ENCODE measurements at places on chromosomes 6 and 20. TPM values are rescaled to one million over a fixed set of nuclear protein-coding genes. Genes with fewer than 3 reads are reported as not detected.
A peak's percentile ranks its signal among the peaks of the same experiment; 100 is the strongest.

PNLDC1 gene
- 0.17 TPM for total RNA-seq

MMP24 gene
- total RNA-seq: not detected

MYO6 gene
- total RNA-seq: 0.65 TPM

ULBP3 gene
- total RNA-seq: 1.1 TPM

NSFL1C gene
- 64.8 TPM for total RNA-seq

RSPO4 gene
- total RNA-seq: 0.10 TPM

IYD gene
- not detected for total RNA-seq

DNA sequence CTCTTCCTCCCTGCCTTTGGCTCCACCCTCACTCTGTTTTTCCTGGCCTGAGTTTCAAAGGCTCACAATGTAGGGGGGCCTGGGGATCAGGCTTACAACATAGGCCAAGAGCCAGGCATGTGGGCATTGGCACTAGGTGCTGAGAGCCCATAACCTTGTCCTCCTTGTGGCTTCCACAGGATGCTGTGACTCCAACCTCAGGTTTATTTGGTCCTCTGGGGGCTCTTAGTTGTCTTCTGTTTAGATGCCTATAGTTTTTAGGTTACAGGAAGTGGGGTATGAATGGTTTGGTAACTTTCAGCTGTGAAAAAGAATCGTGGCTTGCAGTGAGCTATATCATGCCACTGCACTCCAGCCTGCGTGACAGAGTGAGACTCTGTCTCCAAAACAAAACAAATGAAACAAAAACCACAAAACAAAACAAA is 25.6 kb downstream of the MMP24 start:
- peak overlapping the region; percentile 37 for H3K4me3 ChIP-seq
- no peaks in the 10 kb centered on the region for H3K27me3 ChIP-seq
- H3K27ac ChIP-seq: peak overlapping the region; percentile 97
- DNase-seq: peak; percentile 68
- H3K36me3 ChIP-seq: peaks cover 6% of the 10 kb centered on the region
- peaks cover 34% of the 10 kb centered on the region for H3K4me1 ChIP-seq

GRCh38 chr6:130838951-130839350 is 11.7 kb downstream of the SMLR1 start:
- peaks cover 2% of the 10 kb centered on the region for H3K4me1 ChIP-seq
- no peak overlapping the region for H3K27ac ChIP-seq
- no peak overlapping the region for H3K4me3 ChIP-seq
- H3K27me3 ChIP-seq: no peaks in the 10 kb centered on the region

DNA sequence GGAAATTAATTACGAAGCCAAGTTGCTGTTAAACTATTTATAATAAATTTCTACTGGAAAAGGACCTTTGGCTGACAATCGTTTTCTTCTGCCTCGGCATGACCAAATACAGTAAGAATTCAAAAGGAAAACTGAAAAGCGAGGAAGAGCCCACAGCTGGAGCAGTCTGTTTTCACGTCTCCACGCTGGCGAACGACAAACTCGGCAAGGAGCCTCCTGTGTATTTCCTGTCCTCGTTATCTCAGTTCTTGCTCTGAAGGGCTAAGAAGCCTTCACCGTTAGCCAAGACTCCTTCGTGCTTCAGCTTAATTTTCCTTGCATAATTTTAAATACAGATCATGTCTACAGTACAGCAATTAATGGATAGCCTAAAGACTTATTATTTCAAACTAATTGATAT is 214.3 kb upstream of the PLCB4 start:
- no peak for DNase-seq
- H3K4me3 ChIP-seq: no peak overlapping the region
- no peaks in the 10 kb centered on the region for H3K27me3 ChIP-seq
- H3K4me1 ChIP-seq: no peaks in the 10 kb centered on the region
- no peaks in the 10 kb centered on the region for H3K36me3 ChIP-seq

DNA sequence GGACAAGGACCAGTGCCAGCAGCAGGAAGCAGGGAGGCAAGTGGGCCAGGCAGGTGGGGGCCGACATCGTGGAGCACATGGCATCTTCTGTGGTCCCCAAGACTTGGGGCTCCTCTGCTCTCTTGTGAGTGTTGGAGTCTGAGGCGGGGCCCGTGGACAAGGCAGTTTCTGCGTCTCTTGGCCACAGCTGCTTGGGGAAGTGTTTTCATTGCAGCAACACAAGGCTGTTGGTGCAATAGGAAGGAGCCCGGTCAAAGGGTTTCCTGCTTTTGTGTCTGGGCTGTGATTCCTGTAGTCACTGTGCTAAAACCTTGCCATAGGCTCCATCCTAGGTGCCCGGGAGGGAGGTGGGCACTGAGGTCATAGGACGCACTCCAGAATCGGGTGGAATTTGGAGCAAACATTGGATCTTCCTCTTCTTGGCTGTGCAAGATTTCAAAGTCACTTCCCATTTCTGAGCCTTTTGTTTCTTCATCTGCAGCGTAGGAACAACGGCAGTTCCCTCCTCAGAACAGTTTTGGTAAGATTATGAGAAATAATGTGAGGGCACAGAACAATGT is at the start of gene SIRPB2:
Gene SIRPB2 (minus strand): TSS at position 140 of the 560 bp plus-strand sequence. CDS start 61 bp downstream, at position 79.
- H3K4me3 ChIP-seq: no peak within 1 kb of the TSS
- H3K36me3 ChIP-seq: no peaks in the 10 kb centered on the region
- no peak within 1 kb of the TSS for H3K27ac ChIP-seq
- peaks cover 23% of the 10 kb centered on the region for H3K4me1 ChIP-seq
- no peak for DNase-seq
- H3K27me3 ChIP-seq: peaks cover 42% of the 10 kb centered on the region

GRCh38 chr6:15477746-15478145 is 185.1 kb downstream of the DTNBP1 start:
- no peaks in the 10 kb centered on the region for H3K27me3 ChIP-seq
- H3K27ac ChIP-seq: no peak overlapping the region
- H3K36me3 ChIP-seq: peaks cover 38% of the 10 kb centered on the region

- no peaks in the 10 kb centered on the region for H3K36me3 ChIP-seq
- no peak overlapping the region for H3K27ac ChIP-seq
- H3K4me3 ChIP-seq: no peak overlapping the region
- no peak for DNase-seq
Observed at GRCh38 chr20:43238833-43239232, 49.1 kb upstream of the PTPRT start.

DNA sequence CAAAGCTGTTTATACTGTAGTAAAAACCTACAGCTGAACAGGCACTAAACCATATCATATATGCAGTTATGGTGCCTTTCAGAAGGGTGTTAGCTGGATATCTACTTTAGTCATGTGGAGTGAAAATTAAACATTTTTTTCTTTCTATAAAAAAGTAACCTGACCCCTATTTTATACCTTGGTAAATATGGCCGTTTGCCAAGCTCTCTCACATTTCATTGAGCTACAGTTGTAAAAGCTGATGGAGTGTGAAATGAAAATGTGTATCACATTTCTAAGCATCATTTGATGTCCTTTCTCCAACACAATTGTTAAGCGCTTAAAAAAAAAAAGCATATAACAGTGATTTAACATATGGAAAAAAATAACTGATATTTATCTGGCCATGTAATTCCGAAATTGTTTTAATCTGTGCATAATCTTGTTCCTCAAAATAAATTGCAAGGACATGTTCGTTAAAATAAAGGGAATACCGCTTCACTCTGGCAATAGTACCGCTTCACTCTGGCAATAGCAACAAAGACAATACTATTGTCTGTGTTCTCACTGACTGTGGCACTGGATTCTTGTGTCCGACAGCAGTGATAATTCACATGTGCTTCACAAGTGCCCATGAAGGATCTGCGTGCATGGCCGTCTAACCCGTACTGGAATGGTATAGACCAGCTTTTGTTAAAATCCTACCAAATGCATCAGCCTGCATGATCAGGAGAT is 391.8 kb upstream of the SOX4 start:
- H3K27me3 ChIP-seq: no peaks in the 10 kb centered on the region
- no peak overlapping the region for H3K4me3 ChIP-seq
- peaks cover 4% of the 10 kb centered on the region for H3K4me1 ChIP-seq
- peaks cover 16% of the 10 kb centered on the region for H3K36me3 ChIP-seq
- no peak for DNase-seq

GRCh38 chr6:106630366-106630765 is 988 bp downstream of the QRSL1 start:
- no peaks in the 10 kb centered on the region for H3K27me3 ChIP-seq
- peaks cover 37% of the 10 kb centered on the region for H3K4me1 ChIP-seq
- H3K27ac ChIP-seq: peak overlapping the region; percentile 95
- H3K4me3 ChIP-seq: peak overlapping the region; percentile 87
- H3K36me3 ChIP-seq: peaks cover 7% of the 10 kb centered on the region

DNA sequence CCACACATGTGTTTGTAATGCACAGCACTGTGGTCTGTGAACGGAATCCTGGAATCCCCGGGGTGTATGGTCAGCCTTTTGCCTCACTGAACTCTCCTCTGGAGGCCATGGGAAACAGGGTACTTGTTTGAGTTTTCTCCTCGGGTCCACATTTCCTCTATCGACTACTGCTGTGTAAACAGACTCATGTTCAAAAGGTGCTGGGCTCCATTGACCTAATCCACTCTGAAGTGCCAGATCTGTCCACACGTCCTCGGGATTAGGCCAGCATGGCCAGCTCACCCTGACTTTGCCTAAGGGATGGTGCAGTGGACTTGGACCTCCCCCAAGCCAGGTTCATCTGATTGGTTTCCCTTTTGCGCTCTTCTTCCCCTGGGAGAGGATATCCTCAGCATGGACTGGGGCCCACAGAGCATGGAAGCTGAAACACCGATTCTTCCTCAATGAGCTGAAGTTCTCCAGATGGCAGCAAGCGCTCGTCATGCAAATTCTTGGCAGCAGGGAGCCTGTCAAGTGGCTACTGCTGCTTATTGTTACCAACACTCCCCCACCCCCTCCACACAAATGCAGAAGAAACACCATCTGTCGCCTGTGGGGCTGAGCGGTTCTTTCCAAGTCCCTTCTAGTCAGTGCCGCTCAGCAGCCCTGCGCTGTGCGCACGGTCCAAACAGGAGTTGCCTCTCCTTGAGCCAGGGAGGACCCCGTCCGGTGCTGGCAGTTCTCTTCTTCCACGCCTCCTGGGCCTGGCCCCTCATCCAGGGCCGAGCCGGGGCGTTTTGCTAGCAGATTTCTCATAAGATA is 292.6 kb upstream of the MARCKS start:
- no peak for DNase-seq
- no peaks in the 10 kb centered on the region for H3K27me3 ChIP-seq
- H3K27ac ChIP-seq: no peak overlapping the region
- no peaks in the 10 kb centered on the region for H3K36me3 ChIP-seq
- no peak overlapping the region for H3K4me3 ChIP-seq

GRCh38 chr6:33975661-33976436 is 170.0 kb downstream of the GRM4 start:
- no peaks in the 10 kb centered on the region for H3K36me3 ChIP-seq
- H3K4me1 ChIP-seq: peaks cover 2% of the 10 kb centered on the region
- no peak overlapping the region for H3K4me3 ChIP-seq
- no peak for DNase-seq
- H3K27me3 ChIP-seq: peaks cover 37% of the 10 kb centered on the region

DNA sequence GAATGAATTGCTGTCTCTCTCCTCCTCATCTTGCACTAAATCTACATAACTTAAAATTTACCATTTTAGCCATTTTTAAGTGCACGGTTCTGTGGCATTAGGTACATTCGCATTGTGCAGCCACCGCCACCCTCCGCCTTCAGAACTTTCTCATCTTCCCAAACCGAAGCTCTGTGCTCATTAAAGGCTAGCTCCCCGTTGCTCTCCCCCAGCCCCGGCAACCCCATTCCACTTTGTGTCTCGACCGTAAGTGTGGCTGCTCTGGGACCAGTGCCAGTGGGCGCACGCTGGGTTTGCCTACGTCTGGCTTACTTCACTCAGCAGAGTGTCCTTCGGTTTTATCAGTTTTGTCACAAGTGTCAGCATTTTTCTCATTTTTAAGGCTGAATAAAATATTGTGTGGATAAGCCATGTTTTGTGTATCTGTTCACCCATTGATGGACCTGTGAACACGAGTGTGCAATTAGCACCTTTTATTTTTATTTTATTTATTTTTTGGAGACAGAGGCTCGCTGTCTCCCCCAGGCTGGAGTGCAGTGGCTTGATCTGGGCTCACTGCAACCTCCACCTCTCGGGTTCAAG is 16.8 kb downstream of the SLC17A9 start:
- peaks cover 26% of the 10 kb centered on the region for H3K27me3 ChIP-seq
- DNase-seq: no peak
- H3K4me1 ChIP-seq: peaks cover 13% of the 10 kb centered on the region
- H3K27ac ChIP-seq: no peak overlapping the region

DNA sequence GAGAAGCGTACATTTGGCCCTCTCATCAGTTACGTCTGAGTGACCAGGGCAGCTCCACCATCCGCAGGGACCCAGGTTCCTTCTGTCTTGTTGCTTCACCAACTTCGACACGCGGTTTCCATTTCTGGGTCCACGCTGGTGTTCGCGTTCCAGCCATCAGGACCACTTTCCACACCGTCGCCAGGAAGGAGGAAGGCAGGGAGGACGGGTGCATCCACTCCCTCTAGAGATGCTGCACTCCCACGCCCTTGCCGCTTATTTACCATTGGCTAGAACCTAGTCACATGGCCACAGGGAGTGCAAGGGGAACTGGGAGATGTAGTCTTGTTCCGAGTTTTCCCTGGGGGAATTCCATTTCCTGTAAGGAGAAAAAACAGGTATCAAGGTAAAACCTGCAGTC is 33.2 kb upstream of the SNX9 start:
- DNase-seq: no peak
- H3K4me3 ChIP-seq: no peak overlapping the region

DNA sequence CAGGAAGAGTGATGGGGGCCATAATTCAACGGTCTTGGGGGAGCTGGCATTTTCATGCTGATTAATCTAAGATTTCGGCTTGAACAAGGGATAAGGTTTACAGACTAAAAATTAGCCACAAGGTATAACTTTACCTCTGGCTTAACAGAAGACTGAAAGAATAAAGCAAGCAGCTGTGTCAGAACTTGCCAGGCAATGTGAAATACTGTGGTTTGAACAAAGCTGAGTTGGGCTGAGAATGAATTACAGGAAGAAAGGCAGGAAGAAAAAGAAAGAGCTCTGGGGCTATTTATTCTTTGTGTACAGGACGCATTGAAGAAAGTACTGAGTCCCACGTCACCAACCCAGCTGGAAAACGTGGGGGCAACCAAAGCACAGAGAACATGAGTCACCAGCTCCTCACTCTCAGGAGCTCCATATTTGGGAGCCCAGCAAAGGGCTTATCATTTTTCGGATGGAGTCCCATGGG is 121.5 kb upstream of the NEDD9 start:
- peak overlapping the region; percentile 5 for H3K4me3 ChIP-seq
- H3K4me1 ChIP-seq: peaks cover 60% of the 10 kb centered on the region
- peak; percentile 50 for DNase-seq
- H3K27me3 ChIP-seq: no peaks in the 10 kb centered on the region

DNA sequence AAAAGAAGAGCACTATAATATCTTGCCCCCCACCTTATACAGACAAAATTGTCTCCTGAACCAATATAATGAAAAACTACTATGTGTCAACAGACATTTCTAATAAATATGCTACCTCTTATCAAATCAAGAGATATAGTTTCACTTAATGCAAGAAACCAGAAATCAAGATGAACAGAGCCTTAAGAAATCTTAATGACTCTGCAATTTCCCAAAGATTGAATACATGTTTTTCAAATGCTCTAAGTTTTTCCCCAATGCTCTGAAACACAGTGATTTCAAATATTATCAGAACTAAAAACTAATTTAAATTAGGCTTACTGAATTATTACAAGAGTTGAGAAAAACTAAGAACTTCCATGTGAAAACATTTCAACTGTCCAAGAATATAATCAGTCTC is 13.3 kb downstream of the SUPT3H start:
- DNase-seq: no peak
- no peak overlapping the region for H3K27ac ChIP-seq
- peaks cover 2% of the 10 kb centered on the region for H3K36me3 ChIP-seq

- DNase-seq: no peak
- H3K36me3 ChIP-seq: no peaks in the 10 kb centered on the region
- H3K4me3 ChIP-seq: no peak overlapping the region
- H3K27me3 ChIP-seq: no peaks in the 10 kb centered on the region
- H3K27ac ChIP-seq: no peak overlapping the region
Observed at GRCh38 chr20:57114290-57115005, 152.0 kb downstream of the BMP7 start.

- no peaks in the 10 kb centered on the region for H3K27me3 ChIP-seq
- H3K36me3 ChIP-seq: peaks cover 15% of the 10 kb centered on the region
- H3K4me3 ChIP-seq: peak overlapping the region; percentile 93
- peaks cover 37% of the 10 kb centered on the region for H3K4me1 ChIP-seq
Observed at GRCh38 chr6:100881707-100882040, 545 bp upstream of the ASCC3 start.

All from activated CD4-positive, alpha-beta T cell treated with anti-CD3 and anti-CD28 coated beads, Interleukin-2, amount 10 ng/mL, durations not matched to agents 7 days and 5 days (primary cell).